ENCODE measurements at places on chromosomes 4 and X.

GRCh38 chr4:144410230-144410783, 235.6 kb upstream of the HHIP start:
- DNase-seq, result no peak

DNA sequence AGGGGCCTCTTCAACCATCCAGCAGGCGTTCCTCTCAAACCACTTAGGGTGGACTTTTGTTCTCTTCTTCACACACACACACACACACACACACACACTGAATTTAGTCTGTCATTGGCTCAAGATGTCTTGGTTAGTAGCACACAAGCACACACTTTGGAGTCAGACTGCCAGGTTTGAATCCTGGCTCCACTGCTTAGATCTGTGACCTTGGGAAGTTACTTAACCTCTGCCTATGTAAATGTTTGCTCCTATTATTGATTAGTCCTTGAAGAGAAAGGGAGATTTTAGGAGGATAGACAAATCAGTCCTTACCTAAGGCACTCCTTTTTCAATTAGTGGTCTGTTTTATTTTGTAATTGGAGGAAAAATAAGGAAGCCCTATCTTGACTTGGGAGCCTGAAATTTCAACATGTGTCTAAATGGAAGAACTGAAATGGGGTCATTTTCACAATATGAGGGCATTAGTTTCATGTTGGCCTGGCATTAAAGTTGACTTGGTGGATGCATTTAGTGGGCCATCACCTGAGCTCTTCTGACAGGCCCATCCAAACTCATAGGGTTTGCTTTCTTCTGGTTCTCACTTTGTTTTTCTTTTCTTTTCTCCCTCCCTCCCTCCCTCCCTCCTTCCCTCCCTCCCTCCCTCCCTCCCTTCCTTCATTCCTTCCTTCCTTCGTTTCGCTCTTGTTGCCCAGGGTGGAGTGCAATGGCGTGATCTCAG, 13.3 kb upstream of the TMEM131L start:
- no peak for DNase-seq

GRCh38 chrX:139784807-139785206, 76.8 kb upstream of the MCF2 start:
- no peak for DNase-seq

DNA sequence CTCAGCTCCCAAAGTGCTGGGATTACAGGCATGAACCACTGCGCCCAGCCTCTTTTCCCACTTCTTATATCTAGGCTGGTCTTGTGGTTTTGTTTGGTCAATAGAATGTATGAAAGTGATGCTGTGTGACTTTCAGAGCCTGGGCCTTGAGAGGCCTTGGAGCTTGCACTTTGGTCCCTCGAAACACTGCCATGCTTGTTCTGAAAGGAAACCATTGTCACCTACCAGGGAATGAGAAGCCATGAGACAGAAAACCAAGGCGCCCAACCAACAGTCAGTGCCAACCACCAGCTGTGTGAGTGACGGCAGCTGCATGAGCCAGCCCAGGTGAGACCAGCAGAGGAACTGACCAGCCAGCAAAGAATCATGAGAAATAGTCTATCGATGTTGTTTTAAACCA, 57.4 kb downstream of the SCD5 start:
- no peak for DNase-seq

DNA sequence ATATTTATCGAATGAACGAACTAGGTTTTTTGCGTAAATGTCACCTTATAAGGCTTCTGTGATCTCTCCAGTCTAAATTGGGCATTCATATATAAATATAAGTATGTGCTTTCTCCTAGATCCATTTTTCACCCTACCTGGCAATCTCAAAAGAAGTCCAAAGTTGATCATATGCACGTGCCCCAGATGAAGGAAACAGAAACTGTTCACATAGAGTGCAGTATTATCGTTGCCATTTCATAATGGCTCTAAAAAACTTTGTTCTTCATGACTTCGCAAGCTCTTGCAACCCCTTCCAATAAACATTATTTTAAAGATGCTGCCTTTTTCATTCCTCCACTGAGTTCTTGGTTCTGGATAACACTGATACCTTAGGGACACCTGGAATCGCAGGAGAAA, 708 bp downstream of the INTS12 start:
- no peak for DNase-seq

- DNase-seq, result no peak
Observed at GRCh38 chr4:38920677-38921076, 53.1 kb downstream of the FAM114A1 start.

DNA sequence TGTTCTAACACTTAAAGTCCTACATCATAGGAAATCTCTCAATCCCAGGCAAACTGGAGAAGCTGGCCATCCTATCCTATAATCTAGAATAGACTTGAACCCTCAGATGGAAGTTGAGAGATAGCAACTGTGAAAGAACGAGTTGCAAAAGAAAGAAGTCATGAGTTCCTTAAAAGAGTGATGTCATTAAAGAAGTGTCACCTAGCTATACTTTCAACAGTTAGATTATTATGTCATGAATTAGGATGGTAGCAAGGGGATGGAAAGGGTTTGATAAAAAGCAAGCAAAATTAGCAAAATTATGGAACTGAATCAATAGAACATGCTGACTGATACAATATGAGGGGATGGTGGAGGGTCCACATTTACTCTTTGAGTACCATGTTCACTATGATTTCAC, 7.1 kb upstream of the MAPK10 start:
- no peak for DNase-seq

DNA sequence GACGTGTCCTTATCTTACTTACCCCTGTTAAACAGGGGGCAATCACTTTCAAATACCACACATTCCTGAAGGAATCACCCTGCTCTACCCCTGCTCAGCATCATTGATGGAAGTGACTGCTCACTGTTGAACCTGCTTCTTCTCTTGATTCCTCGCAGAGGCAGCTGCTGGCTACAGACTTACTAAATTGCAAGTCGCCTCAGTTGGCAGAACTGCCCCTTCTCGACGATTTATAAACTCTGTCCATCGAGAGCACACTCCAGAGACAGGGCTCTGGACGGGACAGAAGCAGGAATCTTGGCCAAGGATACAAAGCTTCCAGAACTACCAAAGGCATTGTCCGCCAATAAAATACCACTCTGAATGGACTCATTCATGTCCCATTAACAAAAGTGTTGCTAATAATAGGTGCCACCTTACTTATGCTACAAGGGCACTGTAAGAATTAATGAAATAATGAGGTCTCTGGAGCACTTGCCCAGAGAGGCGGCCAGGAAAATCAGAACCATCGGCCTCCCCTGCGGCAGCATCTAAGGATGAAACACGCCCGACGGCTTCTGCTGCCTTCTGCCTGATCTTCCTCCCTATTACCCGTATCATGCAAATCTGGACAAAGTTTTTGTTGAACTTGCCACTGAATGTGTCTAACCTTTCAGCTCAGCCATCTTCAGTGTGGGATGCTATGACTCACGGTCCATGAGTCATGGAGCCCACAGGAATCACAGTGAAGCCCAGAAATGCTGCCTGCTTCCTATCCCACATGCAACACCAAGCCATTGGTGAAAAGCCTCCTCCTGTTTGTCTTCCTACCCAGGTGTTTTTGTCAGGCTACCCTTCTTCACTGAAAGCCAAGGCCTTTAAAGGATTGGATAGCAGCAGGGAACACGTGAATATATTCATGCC, 164.9 kb downstream of the MAML3 start:
- peak; percentile 68 for DNase-seq

DNA sequence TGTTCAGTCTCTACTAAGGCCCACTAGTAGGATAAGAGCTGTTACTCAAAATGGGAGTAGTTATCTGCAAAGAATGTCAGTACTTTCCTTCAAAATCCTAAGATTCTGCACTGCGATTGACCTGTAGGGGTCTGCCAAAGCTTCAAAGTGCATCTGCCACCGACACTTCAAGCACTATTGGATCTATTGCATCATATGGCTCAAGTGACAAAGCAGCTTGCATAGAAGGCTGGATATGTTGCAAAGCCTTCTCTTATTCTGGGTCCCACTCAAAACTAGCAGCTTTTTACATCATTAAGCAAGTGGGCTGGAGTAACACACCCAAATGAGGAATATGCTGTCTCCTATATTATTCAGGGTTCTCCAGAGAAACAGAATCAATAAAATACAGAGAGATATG, 115.4 kb upstream of the EMCN start:
- DNase-seq, result no peak

DNA sequence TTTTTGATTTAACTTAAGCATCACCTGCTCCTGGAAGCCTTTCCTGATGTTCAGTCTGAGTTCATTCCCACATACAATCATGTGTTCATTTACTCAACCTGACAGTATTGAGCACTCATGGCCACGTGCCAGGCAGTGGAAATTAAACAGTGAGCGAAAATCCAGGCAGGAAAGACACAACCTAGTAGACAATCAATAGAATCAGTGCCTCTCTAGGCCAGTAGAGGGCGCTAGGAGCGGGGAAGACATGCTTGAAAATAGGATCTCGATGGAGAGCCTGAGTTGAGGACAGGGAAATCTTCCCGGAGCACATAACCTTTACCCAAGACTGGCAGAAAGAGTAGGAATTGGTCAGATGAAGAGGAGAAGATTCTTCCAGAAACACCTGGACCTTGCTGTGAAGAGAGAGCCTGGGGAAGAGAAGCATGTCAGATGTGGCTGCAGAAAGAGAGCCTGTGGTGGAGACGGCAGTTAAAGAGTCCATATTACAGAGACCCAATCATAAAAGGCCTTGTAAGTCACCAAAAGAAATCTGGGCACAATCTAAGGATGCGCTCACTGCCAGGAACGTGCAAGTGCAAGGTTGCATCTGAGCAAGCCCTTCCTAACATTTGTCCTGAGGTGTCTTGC, 103.5 kb downstream of the LDB2 start:
- DNase-seq, result peak; percentile 70

- no peak for DNase-seq
Observed at GRCh38 chr4:186225848-186226247, 1.5 kb upstream of the KLKB1 start.
